ENCODE measurements at places on chromosomes 6 and 20.

GRCh38 chr20:19495905-19496703 lies 262.0 kb upstream of the RIN2 start:
- no peak for DNase-seq

DNA sequence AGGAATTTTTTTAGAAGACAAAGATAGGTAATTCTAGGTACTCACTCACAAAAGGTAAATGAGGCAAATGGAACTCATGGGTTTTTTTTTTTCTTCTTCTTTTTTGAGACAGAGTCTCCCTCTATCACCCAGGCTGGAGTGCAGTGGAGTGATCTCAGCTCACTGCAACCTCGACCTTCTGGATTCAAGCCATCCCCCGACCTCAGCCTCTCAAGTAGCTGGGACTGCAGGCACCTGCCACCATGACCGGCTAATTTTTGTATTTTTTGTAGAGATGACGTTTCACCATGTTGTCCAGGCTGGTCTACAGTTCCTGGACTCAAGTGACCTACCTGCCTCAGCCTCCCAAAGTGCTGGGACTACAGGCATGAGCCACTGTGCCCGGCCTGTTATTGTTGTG lies 126.1 kb downstream of the LRRC1 start:
- no peak for DNase-seq

DNA sequence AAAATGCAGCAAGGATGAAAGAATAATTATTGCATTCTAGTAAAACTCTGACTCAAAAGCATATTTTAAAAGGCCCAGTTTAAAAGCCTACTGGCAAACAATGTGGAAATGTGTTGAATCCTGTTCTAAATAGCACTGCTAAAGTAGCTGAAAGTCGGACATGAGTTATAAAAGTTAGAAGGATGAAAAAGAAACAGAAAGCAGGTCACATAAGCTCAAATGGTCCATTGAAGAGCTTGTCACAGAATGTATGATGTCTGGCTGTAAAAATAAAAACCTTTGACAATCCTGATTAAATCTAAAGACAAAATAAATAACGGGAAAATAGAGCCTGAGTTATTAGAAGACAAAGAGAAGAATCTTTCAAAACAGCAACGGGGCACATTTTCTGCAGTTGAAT lies 218.6 kb upstream of the UFL1 start:
- DNase-seq: no peak

- no peak for DNase-seq
Measured at GRCh38 chr6:12339808-12340487, 49.8 kb downstream of the EDN1 start.

DNA sequence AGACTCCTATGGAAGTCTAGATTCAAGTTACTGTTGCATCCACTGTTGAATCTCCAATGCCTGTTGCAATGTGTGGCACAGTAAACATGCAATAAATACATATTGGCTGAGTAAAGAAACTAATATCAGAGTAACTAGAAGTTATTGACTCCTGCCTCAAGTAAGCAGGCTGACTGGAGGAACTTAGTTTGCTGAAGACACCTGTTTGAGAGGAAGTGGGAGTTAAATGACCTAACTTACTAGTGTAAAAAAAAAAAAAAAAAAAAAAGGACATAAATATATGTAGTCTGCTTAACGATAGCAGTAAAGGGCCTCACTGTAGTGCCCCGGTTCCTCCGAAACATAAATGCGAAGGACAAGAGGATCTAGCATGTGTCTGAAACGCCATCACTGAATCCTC lies 249.8 kb upstream of the PRDM1 start:
- DNase-seq: no peak
